ENCODE measurements at places on chromosomes 2 and 18.

- no peak for DNase-seq
Measured at GRCh38 chr2:9705196-9705595, 74.4 kb upstream of the YWHAQ start.

GRCh38 chr2:136801661-136802060, 36.3 kb downstream of the THSD7B start:
- no peak for DNase-seq

- DNase-seq = no peak
Measured at GRCh38 chr2:122863532-122863931, 1108.1 kb downstream of the TSN start.

DNA sequence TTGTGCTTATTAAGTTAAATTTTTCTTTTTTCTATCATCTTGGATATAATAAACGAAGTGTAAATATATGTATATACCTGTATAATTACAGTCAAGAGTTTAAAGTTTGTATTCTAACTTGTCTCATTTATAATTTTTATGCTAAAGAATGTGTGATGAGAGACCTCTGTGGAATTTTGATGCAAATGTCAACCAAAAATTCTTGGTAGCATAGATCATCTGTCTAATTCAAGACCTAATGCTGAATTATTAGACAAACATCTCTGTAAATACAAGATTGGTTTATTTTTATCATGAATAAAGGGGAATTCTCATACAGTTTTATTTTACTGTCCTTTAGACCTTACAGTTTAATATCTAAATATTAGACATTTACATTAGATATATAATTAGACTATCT, 149.2 kb upstream of the VWC2L start:
- DNase-seq = no peak

DNA sequence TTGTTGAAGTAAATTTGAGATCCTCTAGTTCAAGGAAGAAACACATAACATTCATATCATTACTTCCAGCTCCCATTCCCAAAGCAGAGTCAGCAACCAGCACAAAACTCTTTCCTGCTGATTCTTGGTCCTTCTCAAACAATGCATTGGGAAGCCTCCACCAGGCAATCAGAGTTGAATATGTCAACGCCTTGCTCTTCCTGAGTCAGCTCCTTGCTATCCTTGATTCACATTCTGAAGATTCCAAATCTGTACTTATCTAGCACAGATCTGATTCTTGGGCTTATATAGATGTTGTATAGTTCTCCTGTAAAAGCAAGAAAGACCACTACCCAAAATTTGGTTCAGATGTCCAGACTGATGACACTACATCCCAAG, 29.6 kb downstream of the CFAP210 start:
- no peak for DNase-seq

- DNase-seq = no peak
Measured at GRCh38 chr2:219302412-219302968, 6.7 kb downstream of the PTPRN start.

GRCh38 chr2:106163948-106164545, 30.1 kb downstream of the UXS1 start:
- no peak for DNase-seq

GRCh38 chr2:171178993-171179392, 18.3 kb upstream of the TLK1 start:
- no peak for DNase-seq

DNA sequence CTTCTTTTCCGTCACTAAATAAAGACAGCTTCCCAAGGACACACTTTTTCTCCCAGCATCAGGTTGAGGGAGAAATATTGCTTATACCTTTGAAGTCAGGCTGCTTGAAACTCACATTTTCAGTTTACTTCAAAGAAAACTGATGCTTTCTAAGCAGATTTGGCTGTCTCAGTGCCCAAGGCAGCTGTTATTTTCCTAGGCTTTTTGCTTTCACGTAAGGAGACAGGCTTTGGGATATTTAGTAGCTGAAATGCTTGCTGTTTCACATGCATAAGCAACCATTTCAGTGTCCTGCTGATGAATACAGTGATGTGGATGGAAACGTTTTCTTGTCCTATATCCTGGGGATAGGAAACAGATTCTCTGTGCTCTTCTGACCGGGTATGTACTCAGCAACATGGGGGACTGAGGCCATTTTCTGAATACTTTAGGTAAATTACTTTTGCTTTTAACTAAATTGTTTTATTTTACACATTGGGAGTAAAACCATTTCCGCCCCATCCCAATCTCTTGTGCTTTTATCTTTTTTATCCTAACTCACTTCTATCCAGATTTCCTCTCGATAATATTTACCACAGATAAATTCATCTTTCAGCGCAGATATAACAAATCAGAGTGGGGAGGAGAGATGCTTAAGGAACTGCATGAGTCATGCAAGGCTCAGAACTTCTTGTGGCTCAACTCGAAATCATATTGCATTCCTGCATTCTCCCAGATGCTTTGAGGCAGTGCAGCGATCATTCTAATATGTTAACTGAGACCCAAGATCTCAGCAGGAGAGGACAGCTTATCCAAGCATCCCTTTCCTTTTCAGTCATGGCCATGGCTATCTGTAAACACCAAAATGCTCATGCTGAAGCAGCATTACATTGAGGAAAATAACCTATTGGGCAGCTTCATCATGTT, 22.2 kb downstream of the GALR1 start:
- DNase-seq = no peak

GRCh38 chr18:45359275-45360009, 255.8 kb upstream of the SLC14A2 start:
- no peak for DNase-seq

GRCh38 chr2:205681401-205682238, 681 bp upstream of the NRP2 start:
- no peak for DNase-seq

- no peak for DNase-seq
Measured at GRCh38 chr18:72848503-72849237, 19.1 kb downstream of the NETO1 start.

DNA sequence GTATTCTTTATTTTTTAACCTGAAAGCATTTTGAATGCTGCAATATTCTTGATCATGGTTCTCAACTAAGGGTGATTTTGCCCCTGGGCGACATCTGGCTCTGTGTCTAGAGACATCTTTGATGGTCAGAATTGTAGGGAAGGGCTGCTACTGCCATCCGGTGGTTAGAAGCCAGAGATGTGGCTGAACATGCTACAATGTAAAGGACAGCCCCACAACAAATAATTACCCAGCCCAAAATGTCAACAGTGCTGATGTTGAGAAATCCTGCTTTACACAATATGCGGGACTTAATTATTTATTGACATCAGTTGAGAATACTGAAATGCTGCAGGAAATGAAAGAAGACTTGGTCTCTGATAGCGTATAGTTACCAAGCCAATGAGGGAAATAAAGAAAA, 37.5 kb upstream of the SERPINB2 start:
- no peak for DNase-seq

GRCh38 chr2:192126426-192126825, 68.3 kb downstream of the TMEFF2 start:
- DNase-seq = no peak

DNA sequence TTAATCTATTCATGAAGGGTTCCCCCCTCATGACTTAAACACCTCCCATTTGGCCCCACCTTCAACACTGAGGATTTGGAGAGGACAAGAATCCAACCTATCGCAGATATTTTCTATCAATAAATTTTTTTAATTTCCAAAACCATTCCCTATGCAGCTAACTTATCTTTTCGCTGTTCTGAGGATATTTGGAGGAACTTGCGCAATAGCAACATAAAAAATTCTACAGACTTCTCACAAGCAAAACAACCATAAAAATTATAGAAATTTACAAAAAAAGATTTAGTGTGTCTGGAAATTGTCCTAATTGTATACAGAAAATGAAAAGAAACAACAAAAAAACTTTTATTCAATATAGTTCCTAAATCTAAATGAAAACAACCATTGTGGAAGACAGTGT, 1472.7 kb upstream of the ZEB2 start:
- no peak for DNase-seq

GRCh38 chr2:126154256-126154785, 501.6 kb upstream of the GYPC start:
- DNase-seq = no peak

DNA sequence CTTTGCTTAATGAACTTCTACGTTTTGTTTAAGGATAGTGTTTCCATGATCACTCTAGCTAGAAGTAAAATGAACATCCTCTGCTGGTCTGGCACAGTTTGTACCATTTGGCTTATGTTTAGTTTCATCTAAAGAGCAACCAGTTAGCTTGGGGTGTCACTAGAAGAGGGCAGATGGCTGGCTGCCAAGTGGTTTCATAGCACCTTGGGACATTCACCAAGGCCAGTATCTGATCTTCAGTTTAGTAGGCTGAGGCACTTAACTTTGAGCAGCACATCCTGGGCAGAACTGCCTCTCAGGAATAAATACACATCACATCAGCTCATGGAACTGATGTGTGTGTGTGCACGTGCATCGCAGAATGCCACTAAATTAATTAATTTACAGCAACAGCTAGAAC, 68.4 kb downstream of the NXPH2 start:
- DNase-seq = peak; percentile 58

- DNase-seq = no peak
Measured at GRCh38 chr2:170054997-170055396, 123.0 kb upstream of the MYO3B start.

DNA sequence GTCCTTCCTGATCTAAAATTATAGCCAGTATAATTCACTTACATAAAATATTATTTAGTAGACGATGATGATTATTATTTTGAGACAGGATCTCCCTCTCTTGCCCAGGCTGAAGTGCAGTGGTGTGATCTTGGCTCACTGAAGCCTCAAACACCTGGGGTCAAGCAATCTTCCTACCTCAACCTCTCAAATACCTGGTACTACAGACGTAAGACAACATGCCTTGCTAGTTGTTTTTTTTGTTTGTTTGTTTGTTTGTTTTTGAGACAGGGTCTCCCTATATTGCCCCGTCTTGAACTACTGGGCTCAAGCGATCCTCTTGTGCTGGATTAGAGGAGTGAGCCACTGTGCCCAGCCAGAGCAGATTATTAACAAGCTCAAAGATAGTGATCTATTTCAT, 399.1 kb upstream of the ZNF804A start:
- no peak for DNase-seq

GRCh38 chr2:7773362-7774360, 856.4 kb downstream of the RNF144A start:
- no peak for DNase-seq
